ENCODE measurements at places on chromosomes 7 and 10.

- no peak for DNase-seq
Measured at GRCh38 chr10:61890881-61891409, 10.6 kb upstream of the ARID5B start.

GRCh38 chr7:5596046-5596895, 172.6 kb upstream of the TNRC18 start:
- peak; percentile 25 for DNase-seq

GRCh38 chr7:51789489-51789888, 472.9 kb upstream of the COBL start:
- no peak for DNase-seq

DNA sequence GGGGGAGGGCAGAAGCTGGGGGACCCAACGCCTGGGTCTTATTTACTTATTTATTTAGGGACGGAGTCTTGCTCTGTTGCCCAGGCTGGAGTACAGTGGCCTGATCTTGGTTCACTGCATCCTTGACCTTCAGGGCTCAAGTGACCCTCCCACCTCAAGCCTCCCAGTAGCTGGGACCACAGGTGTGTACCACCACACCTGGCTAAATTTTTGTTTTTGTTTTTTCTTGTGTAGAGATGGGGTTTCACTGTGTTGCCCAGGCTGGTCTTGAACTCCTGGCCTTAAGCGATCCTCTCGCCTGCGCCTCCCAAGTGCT, 1.7 kb upstream of the MOGAT3 start:
- no peak for DNase-seq

DNA sequence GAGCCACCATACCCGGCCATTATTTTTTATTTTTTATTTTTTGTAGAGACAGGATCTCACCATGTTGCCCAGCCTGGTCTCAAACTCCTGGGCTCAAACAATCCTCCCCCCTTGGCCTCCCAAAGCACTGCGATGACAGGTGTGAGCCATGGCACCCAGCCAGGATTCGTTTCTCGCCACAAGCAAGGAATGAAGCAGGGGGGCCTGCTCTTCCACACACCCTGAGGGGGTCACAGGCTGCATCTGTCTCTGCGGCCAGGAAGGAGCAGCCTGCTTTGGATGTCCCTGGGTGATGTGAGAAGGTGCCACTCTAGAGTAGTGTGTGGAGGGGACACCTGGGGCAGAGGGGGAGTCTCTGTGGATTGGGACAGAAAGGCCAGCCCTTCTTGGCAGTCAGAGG, 61.3 kb upstream of the TNRC18 start:
- no peak for DNase-seq

DNA sequence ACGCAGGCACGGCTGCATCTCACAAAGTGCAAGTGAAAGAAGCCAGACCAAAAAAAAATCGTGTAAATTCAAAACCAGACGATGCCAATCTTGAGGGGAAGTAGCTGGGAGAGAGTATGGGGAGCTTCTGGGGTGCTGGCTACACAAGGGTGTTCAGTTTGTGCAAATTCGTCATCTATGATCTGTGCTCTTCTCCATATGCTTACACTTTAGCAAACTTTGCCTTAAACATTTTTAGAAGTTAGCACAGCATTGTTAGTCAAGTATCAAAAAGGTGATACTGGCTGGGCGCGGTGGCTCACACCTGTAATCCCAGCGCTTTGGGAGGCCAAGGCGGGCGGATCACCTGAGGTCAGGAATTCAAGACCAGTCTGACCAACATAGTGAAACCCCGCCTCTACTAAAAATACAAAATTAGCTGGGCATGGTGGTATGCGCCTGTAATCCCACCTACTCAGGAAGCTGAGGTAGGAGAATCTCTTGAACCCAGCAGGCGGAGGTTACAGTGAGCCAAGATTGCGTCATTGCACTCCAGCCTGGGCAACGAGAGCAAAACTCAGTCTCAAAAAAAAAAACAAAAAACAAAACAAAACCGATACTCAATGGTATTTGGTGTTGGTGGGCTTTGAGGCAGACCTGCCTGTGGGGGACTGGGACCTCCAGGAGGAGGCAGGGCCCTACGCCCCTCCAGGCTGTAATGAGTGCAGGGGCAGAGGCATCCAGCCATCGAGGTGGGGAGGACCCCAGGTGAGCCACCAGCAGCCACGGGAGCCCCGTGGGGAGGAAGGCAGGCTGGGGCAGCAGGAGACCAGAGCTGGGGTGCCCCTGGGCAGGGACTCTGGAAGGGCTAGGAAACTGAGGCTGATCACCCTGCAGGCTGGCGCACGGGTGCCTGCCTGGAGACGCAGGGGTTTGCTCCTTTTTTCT, 150.0 kb downstream of the PRKAG2 start:
- DNase-seq: no peak

All from T-helper 9 cell (primary cell).